ENCODE measurements at places on chromosomes 16 and 17. TPM values are rescaled to one million over a fixed set of nuclear protein-coding genes. Genes with fewer than 3 reads are reported as not detected.

GRCh38 chr17:80423536-80424225 is 8.7 kb downstream of the ENDOV start:
- no peak for DNase-seq

RTN4RL1 gene
- total RNA-seq: 0.11 TPM

GRCh38 chr16:12458591-12459358 is 344.9 kb downstream of the CPPED1 start:
- no peak for DNase-seq

NECAB2 gene
- not detected for total RNA-seq

DNA sequence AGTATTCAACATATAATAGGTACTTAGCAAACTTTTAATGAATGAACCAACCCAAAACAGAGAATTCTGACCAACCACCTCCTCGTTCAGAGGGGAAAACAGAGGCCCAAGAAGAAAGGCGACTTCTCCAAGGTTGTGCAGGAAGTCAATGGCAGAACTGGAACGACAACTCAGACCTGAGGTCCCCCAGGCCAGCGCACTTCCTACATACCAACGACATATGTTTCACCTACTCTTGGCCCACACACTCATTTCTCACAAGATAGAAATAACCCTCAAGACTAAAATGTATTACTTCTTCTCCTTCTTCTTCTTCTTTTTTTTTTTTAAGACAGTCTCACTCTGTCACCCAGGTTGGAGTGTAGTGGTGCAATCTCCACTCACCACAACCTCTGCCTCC is 14.4 kb downstream of the CHCT1 start:
- DNase-seq: no peak

GRCh38 chr17:72358465-72358864 is 237.6 kb downstream of the SOX9 start:
- no peak for DNase-seq

DNA sequence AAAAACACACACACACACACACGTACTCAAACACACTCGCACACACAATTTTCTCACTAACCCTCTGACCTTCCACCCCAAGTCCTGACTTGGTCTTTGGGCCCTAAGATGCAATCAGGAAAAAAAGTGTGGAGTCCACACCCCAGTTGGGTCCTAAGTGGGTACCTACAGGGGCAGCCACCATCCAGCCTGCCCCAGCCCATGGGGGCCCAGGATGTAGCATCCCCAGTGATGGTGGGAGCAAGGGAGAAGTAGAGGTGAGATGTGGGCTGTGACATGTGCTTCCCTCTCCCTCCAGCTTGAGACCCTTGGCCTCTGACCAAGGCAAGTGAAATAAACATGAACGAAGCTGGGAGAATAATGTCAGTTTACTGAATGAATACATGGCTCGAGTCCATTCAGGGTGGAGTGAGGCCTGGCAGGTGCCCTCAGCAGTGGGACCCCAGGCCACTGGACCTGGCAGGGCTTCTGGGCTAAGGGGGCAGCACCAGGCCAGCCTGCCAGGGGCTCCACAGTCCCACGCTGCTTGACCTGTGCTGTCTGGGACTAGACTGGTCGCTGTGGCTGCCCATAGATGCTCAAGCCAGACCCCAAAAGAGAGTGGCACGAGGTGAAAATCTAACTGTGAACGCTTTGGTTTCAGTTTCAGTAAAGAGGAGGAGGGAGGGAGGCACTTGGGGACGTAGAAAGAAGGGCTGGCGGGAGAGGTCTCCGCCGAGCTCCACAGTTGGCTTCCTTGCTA is 73.7 kb downstream of the MRC2 start:
- DNase-seq: no peak

GRCh38 chr17:18368946-18369345 is 5.6 kb upstream of the SHMT1 start:
- no peak for DNase-seq

NPB gene
- total RNA-seq: 0.20 TPM

DNA sequence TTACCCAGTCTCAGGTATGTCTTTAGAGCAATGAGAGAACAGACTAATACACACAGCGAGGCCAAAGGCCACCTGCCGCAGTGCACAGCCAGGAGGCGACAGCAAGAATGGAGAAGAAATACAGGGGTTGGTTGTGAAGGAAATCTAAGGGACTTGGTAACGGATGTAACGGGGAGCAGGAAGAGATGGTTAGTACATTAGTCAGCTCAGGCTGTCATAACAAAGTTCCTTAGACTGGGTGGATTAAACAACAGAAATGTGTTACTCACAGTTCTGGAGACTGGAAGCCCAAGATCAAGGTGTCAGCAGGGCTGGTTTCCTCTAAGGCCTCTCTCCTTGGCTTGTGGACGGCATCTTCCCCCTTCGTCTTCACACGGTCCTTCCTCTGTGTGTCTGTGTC is 47.1 kb downstream of the TVP23C start:
- no peak for DNase-seq

B3GNT9 gene
- total RNA-seq: 2.5 TPM

GRCh38 chr16:68752602-68753001 is 15.5 kb downstream of the CDH1 start:
- no peak for DNase-seq

DNA sequence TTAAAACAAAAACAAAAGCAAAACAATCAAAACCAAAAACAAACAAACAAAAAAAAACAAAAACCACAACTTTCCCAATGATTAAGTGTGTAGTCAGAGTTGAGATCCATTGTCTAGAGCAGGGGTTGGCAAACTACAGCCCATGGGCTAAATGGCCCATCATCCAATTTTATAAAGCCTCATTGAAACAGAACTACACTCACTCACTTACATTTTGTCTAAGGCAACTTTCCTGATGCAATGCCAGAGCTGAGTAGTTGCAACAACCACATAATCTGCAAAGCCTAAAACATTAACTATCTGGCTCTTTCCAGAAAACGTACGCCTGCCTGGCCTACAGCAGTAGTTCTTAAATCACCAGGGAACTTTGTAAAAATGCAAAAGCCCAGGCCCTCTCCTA is 124.1 kb downstream of the SOX9 start:
- DNase-seq: no peak

DNA sequence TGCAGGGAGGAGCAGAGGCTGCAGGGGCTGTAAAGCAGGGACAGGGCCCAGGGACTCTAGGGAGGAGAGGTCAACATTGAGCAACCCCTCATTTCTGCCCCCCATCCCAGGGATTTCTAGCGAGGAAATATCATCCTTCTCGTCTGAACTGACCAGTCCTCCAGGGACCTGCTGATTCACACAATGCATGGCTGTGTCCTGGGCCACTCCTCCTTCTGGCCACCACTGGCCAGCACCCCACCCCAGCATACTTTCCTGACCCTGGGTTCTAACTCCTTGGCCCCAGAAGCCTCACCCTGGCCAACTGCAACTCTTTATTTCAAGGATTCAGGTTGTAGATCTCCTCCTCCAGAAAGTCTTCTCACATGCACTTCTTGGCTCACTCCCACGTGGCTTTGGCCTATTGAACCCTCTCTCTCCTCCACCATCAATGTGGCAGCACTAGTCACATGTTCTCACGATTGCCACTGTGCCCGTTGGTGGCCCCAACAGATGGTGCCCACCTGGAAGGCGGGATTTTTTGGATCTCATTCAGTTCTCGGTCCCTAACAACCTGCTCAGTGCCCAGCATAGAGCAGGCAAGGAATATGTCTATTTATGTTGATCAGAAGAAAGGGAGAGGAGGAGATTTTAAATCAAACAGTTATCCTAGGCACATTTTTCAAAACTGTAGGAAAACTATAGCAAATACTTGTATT is 41.5 kb downstream of the CUEDC1 start:
- no peak for DNase-seq

Data from CD4-positive, alpha-beta T cell (primary cell).